ENCODE measurements at places on chromosomes 5 and 9.

GRCh38 chr5:148014276-148014675 is 49.5 kb upstream of the SPINK5 start:
- DNase-seq, result no peak

- no peak for DNase-seq
Measured at GRCh38 chr9:4936823-4937222, 48.2 kb upstream of the JAK2 start.

DNA sequence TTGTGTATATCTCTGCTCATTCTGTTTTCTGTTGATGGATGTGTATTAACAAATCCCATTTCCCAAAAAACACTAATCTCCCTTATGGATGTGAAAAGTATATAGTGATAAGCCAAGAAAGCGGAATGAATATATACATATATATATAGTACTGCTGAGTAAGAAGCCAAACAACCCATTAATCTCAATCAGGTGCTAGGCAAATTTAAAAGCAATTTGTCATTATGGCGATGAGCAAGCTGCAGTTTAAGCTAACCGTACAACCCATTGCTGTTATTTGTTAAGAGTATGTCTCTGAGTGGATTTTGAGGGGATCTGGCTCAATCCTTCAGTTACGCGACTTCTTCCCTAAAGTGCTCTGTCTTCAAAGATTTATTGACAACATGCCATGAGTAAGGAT is 640.4 kb upstream of the ARRDC3 start:
- DNase-seq, result no peak

DNA sequence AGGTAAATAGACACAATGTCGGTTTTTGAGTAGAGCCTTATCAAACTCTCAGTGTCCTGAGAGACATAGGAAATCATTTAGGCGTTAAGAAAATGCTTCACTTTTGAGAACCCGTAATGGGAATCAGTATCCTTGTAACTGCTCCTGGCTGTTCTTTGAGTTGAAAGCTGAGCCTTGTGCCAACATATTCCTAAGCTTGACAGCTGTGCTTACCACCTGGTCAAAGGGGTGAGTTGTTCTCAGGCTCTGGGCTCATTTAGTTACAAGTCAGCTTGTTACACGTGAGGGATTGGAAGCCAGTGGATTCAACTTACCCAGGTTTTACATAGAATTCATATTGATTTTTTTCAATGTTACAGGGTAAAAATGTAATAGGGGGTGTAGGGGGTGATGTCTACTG is 145.9 kb downstream of the GABRB2 start:
- DNase-seq, result no peak

DNA sequence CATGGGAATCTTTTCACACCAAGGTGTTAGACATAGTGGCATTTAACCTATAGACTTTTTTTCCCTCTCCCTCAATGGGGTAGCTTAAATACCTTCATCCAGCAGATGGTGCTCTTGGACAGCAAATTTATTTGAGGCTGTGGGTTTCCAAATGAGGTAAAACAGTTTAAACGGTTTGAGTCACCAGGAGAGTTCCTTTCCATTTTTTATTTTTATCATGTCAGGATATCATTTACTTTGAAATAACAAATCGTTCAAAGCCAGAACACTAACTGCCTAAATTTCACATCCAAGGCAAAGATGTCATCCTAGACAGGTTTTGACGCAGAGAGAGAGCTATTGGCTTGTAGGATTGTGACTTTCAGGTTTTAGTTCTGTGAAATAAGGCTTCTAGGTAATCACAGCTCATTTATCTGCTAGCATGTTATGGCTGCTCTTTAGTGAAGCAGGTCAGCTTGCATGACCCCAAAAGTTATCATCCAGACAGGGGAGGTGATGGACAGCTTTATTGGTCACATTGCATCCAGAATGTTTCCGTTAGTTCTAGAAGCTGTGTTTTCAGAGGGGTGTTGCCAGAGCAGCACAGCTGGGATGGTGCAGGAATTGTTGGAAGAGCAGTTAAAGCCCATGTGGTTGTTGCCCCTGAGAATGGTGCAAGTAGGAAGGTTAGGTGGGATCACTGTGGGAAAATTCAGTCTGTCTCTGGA is 69.8 kb downstream of the KDM4C start:
- no peak for DNase-seq

DNA sequence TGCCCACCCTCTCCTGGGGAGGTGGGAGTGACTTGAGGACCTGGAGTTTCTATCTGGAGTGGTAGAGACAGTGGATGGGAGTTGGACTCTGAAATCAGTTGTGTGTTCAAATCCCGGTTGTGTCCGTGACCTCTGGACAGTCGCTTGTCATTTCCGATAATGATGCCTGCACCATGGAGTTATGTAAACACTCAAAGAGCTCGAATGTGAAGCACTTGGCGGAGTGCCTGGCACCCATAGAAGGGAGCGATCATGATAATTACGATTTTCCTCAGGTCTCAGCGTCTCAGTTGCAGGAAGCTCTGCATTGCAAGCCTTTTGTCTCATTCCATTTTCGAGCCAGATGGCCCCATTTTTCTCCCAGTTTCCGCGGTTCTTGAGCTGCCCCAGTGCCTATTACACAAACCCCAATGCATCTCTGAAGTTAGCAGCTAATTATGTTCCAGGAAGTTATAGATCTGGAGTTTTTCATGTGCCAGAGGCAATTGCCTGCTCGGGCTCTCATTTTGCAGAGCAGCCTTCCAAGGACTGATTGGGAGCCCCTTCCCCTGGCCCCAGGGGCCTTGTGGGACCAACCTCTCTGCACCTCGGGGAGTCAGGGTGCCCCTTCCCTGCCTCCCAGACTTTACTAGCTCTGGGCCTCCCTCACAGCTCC is 175.5 kb upstream of the MVB12B start:
- DNase-seq, result no peak

GRCh38 chr5:56900858-56901578 is 8.4 kb upstream of the SETD9 start:
- DNase-seq, result no peak

- no peak for DNase-seq
Measured at GRCh38 chr5:36494841-36495601, 111.4 kb upstream of the SLC1A3 start.

GRCh38 chr9:100294341-100294740 is 58.4 kb downstream of the TEX10 start:
- DNase-seq, result no peak

- no peak for DNase-seq
Measured at GRCh38 chr9:35110327-35110761, 5.3 kb downstream of the ATOSB start.

DNA sequence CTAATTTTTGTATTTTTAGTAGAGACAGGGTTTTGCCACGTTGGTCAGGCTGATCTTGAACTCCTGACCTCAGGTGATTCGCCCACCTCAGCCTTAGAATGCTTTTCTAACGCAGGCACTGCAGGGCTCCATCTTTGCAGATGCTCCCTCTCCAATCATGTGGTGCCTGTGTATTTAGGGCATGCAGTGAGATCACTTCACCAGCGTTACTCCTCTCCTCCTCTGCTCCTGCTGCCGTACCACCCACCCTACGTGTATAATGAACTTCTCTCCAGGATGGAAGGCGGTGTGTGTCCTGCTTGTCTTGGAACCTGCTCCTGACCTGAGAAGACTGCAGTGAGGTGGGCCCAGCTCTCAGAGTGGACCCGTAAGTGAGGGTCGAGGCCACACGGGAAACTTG is 13.6 kb upstream of the CFAP157 start:
- DNase-seq, result no peak

DNA sequence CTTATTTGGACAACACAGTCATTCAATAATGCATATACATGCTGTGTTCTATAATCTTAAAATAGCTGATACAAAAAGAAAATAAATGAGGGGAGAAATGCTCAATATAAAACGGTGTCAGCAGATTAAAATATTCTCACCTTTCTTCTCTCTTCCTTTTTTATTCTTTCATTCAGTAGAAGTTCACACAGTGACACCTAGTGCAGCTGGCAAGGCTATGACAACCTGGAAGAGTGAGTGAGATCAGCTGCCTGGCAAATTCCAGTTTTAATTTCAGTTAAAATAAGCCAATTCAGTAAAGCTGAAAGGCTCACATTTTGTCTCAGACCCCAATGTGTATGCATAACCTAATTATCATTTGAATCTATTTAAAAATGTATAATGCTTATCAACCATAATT is 150.3 kb downstream of the RASEF start:
- DNase-seq, result no peak

DNA sequence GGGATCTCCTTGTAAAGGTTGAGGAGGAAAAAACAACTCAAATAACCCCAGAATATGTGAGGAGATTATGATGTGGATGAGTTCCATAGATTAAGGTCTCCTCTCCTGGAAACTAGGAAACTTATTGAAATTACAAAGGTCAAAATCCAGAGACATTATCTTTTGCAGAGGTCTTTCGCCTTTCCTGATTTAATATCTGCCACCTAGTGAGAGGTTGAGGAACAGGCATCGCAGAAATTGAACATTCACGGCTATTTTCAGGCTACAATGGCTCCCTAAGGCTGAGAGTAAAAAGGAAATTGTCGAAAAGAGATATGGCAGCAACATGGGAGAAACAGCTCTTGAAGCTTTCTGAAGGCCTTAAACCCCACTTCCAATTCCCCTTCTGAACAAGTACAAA is 127.5 kb upstream of the PLCXD3 start:
- no peak for DNase-seq

DNA sequence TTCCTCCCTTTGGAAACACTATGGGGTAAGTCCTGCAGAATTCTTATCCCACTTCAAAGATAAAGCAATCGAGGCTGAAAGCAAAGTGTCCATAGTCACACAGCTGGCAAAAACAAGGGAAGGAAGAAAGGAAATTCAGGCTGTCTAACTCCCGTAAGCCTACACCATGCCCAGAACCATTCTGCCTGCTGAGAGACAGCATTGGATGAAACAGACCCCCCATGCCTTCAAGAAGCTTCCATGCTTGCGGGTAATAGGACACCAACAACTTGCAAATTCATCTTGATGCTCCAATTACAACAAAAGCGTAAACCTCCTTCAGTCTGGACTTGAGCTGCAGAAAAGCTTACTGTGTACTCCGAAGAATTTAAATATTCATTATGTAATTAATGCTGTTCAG is 181.1 kb upstream of the WWC1 start:
- no peak for DNase-seq

GRCh38 chr5:116002116-116002906 is 30.0 kb upstream of the ARL14EPL start:
- no peak for DNase-seq

GRCh38 chr9:136327304-136327974 is at the start of gene GPSM1:
Gene GPSM1, plus strand, starts transcription at chr9:136327539. Its CDS starts 157 bp downstream, at chr9:136327696.
- no peak for DNase-seq

DNA sequence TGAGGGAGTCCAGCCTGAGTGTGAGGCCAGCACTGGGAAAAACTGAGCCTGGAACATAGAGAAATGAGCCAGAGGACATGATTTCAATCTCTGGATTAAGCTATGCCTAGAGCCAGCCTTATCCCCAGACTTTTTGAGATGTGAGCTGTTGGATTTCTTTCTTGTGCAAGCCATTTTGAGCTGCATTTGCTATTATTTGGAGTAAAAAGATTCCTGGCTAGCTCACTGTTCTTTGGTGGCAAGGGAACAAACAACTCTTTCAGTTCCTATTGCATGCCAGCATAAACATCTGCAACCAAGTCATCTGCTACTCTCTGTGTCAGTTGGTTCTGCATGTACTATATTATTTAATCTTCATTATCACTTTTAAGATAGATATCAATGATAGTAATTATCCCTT is 70.1 kb upstream of the MAN2A1 start:
- DNase-seq, result no peak

DNA sequence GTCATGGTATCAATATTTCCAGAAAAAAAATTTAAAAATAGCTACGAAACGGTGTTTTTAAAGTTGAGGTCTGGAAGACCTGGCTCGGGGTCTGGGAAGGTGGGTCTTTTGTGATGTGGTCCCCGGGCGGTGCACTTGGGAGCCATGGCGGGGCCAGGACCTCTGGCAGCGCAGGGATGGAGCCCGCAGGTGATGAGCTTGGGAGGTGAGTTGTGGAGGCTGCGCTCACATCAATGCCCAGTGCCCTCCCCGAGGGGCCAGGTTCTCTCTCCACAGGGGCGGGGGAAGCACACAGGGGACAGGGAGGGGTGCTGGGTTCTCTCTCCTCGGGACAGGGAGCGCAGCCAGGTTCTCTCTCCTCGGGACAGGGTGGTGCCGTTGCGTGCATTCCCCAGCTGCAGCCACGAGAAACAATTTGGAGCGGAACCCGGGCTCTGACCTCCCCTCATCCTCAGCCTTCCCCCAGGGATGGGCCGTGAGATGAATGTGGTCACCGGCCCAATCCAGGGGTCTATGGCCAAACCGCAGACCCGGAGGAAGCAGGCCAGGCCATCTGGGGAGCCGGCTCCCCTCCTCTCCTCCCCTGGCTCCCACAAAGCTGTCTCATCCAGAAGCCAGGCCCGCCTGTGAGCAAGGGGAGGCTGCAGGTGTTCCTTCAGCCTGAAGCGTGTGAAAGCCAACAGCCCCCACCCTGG is 25.8 kb downstream of the DBH start:
- DNase-seq, result no peak

- no peak for DNase-seq
Measured at GRCh38 chr5:11497651-11498050, 406.6 kb downstream of the CTNND2 start.

DNA sequence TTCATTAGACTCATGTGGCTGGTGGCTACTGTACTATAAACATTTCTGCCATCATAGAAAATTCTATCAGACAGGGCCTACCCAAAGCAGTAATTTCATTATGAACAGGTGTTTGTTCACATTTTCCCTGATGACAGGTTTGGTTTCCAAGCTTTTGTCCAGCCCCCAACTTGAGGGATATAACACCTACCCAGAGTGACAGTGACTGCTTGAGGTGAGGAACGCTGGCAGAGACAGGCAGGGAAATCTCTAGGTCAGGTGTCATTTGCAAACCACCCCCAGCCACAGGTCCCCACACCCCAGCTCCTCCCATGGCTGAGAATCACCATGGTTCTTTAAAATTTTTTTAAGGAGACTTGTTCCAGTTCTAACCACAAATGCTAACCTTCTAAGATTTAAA is 25.5 kb downstream of the GOLM1 start:
- DNase-seq, result no peak

DNA sequence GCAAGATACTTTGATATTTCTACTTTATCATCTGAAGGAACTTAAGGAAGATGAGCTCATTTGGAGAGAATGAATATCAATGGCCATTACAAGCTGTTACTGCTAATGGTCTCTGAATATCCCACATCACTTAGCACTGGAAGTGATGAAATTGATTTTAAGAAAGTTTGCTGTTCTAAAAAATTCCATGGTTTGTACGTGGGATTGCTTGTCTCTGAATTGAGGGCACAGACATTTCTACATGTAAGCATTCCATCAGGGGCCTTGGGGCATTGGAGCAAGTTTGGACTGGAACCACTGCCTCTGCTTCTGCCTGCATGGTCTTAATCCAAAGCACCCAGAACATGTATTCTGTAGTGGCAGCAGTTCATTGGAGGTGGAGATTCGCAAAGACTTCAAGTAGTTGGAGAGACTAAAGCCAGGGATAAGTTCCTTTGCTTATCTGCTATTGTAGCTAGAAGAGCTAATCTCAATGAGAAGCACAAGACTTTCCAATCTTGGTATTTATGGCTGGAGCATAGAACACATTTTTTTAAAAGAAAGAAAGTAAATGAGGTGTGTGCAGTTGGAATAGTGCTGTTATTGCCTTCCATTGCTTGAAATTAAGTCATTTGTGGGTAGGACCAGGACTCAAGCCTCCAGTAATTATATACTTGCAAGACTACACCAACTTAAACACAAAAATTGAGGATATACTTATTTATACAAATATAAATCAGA is 424.2 kb downstream of the SPATA31D1 start:
- no peak for DNase-seq
